ENCODE measurements at places on chromosomes 11 and 22.

- H3K36me3 ChIP-seq: no peaks in the 10 kb centered on the region
- no peak overlapping the region for H3K27ac ChIP-seq
- no peaks in the 10 kb centered on the region for H3K4me1 ChIP-seq
- no peaks in the 10 kb centered on the region for H3K27me3 ChIP-seq
- H3K4me3 ChIP-seq: no peak overlapping the region
These were observed 555.8 kb downstream of the BUD13 start for GRCh38 chr11:116217006-116217405.

DNA sequence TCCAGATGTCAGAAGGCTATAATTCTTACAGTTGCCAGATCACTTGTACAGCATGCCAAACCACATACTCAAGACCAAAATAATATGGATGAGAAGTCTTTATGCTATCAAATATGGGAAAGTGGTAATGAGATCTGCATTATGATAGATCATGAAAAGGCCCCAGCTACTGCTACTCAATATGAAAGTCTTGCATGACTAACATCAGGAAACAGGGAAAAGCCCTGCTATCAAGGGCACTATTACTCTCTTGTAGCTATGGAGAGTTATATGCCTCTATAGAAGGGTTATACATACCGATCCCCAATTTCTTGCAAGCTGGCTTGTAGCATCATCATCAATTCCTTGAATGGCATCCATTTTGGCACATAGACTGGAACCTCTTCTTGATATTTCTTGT, 30.2 kb upstream of the TMPRSS5 start:
- no peaks in the 10 kb centered on the region for H3K4me1 ChIP-seq
- H3K36me3 ChIP-seq: peaks cover 5% of the 10 kb centered on the region
- no peak overlapping the region for H3K4me3 ChIP-seq

DNA sequence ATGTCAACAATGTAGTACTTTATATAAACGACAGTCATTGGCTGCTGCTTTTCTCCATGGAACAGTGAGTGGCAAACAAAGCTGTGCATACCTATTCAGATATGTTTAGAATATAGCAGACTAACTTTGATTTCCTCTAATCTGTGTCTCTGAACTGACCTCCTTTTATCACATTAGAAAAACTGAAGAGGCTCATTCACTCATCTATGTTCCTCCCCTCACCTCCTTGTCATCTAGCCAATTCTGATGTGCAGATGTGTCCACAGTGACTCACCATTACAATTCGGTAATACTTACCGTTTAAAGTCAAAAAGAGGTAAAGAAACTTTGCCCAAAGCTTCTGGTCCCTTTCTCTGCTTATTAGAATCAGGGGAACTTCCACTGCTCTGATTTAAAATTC, 51.5 kb upstream of the RPS13 start:
- no peaks in the 10 kb centered on the region for H3K4me1 ChIP-seq
- no peaks in the 10 kb centered on the region for H3K36me3 ChIP-seq
- DNase-seq: no peak
- no peak overlapping the region for H3K4me3 ChIP-seq
- H3K27ac ChIP-seq: no peak overlapping the region

- H3K27me3 ChIP-seq: no peaks in the 10 kb centered on the region
- H3K4me1 ChIP-seq: no peaks in the 10 kb centered on the region
- no peak overlapping the region for H3K4me3 ChIP-seq
- H3K36me3 ChIP-seq: no peaks in the 10 kb centered on the region
- H3K27ac ChIP-seq: no peak overlapping the region
These were observed 33.8 kb upstream of the SCUBE1 start for GRCh38 chr22:43376765-43377547.

DNA sequence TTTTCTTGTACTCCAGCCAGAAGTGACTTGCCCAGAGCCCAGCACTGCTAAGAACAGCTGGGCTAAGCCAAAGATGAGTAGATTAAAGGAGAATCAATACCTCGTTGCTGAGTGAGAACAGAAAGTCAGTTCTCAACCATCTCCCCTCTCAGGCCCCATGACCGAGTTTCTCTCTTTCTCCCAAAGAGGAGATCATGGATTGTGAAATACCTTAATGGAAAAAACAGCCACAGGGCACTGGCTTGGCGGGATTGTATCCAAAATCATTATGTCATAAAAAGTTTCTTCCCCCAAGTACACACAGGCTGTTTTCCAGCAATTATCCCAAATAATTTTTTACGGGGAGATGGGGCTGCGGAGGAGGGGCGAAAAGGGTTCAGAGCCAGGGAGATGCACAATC, 111.8 kb upstream of the TMEM45B start:
- H3K36me3 ChIP-seq: no peaks in the 10 kb centered on the region
- DNase-seq: no peak
- no peak overlapping the region for H3K4me3 ChIP-seq
- H3K4me1 ChIP-seq: no peaks in the 10 kb centered on the region

- peak overlapping the region; percentile 67 for H3K27ac ChIP-seq
- no peaks in the 10 kb centered on the region for H3K36me3 ChIP-seq
- peak; percentile 35 for DNase-seq
- H3K4me3 ChIP-seq: peak overlapping the region; percentile 17
- H3K27me3 ChIP-seq: no peaks in the 10 kb centered on the region
These were observed 8.9 kb upstream of the NLRP6 start for GRCh38 chr11:269146-269890.

DNA sequence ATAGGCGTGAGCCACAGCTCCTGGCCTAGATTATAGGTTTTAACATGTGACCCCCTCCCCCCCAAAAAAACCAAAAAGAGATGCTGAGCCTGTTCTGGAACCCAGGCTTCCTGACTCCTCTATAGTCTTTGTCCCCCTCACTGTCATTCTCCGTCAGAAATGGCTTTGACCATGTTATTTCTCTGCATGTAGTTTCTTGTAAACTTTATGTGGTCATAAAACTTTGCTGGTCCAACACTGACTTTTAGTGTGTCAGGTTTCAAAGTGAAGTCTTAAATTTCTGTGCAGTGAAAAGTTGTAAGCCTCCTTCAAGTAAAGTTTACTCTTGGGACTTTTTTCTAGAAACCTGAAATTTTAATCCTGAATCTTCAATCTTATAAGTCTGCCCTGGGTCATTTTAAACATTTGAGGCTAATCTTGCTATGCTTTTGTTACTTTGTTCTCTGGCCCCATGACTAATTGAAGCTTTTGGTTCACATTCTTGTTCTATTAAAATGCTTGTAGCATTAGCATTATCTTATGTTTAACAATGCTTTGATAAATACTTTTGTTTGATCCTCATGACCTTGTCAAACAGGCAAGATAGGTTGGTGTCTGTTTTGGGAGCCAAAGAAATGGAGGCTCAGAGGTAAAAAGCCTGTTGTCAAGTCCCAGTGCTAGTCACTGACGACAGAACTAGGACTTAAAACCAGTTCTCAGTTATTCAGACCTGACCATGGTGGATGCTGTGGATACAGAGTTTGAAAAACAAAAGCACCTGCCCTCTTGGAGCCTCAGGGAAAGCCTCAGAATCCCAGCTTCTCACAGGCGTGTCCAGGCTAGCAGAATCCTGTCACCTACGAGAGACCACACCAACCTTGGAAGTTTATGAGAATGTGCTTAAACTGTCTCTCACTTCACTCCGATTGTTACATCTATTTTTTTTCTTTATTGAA, 87.7 kb upstream of the HORMAD2 start:
- no peaks in the 10 kb centered on the region for H3K27me3 ChIP-seq
- no peak overlapping the region for H3K27ac ChIP-seq
- H3K4me1 ChIP-seq: peaks cover 26% of the 10 kb centered on the region

DNA sequence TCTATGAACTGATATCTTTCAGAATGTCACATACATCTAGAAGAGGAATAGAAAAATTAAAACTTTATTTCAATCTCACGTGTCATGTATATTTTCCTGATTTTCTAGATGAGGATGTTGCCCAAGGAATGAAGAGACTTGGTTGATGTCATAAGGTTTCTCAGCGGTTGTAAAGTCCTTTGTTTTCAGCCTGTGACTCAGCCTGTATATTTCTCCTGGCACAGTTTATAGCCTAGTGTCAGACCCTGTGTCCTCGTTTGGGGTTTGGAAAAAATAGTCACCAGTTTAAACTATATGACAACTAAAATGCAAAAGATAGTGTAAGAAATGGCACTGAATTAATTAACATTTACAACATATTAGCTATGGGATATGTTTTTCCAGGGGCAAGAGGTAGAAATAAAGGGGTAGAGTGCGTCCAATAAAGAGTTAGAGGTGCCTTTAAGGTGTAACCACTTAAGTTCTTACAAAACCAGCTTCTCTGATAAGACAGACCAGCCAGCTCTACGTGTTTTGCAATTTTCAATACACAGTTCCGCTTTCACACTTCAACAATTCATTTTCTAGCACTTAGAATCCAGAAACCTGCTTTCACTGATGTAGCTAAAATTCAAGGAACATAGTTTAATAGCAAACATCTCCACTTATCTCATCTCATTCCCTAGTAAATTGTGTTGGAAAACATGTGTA, 1432.6 kb upstream of the TENM4 start:
- no peaks in the 10 kb centered on the region for H3K27me3 ChIP-seq
- H3K36me3 ChIP-seq: no peaks in the 10 kb centered on the region
- DNase-seq: no peak
- H3K27ac ChIP-seq: no peak overlapping the region

All from tibial nerve (tissue), 4 donors.